ENCODE measurements at places on chromosomes 5 and 9.

- DNase-seq, result no peak
These were observed 165.0 kb downstream of the DROSHA start for GRCh38 chr5:31366941-31367340.

- no peak for DNase-seq
These were observed 60.0 kb downstream of the C9orf50 start for GRCh38 chr9:129560881-129561306.

DNA sequence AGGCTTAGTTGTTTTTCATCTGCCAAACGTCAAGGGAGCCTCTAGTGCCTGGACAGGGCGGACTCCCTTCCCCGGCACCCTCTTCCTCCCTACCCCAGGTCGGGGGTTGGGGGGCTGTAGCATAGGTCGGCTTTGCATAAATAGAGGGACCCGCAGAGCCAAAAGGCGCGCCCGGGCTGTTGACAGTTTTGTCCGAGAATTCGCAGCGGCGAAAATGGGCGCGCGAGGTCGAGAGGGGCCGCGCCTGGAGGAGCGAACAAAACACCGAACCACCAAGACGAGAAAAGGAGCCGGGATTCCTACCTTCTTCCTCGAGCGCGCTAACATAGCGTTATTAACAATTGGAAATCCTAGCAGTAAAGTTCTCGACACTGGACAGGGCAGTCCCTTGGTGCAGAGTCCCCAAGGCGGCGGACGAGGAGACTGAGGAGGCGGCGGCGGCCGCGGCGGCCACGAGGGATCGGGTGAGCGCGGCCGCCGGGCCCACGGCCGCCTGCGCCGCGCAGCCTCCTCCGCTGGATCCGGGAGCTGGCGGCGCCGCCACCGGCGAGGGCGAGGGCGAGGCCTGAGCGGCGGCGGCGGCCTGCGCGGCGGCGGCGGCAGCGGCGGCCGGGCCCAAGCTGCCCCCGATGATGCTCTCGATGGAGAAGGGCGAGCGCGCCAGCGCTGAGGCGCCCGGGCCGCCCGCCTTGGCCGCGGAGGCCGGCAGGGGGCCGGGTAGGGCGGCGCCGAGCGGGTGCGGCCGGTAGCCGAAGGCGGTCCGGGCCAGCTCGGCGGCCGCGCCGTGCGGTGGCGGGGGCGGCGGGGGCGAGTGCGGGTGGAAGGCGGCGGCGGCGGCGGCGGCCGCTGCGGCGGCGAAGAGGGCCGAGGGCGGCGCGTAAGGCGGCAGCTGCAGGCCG, 1.7 kb downstream of the FOXD1 start:
- no peak for DNase-seq

GRCh38 chr9:72038408-72038807, 22.0 kb downstream of the C9orf57 start:
- no peak for DNase-seq

DNA sequence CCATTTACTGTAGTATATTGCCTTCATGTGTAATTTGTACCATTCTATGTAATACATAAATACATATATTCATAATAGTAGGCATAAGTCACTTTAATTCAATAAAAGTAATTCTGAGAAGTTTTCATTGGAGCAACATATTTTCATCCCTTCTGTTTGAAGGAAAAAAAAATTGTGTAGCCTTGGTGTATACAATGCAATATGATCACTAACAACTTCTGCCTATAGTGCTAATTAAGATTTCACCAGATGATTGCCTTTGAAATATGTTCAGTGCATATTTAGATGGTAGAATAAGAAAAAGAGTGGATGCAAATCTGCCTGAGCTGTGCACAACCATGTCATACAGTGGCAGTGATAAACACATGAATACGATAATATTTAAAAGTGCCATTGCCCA, 996.8 kb downstream of the EFNA5 start:
- DNase-seq, result no peak

DNA sequence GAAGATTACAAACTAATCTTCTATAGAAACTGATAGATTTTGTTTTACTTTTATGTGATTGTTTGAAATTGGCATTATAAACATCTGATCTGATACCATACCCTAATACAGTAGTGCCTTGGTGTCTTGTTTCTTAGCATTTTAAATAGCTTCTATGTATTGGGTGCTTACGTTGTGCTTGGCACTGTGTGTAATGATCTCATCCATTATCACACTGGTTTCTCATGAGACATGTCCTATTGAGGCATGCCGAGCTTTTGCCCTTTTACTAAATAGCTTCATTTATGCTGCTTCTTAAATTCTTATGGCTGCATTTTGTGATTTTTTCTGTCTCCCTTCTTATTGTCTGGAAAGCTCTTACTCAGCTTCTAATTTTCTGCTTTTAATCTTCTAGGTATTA, 48.2 kb upstream of the TLR4 start:
- DNase-seq, result no peak

DNA sequence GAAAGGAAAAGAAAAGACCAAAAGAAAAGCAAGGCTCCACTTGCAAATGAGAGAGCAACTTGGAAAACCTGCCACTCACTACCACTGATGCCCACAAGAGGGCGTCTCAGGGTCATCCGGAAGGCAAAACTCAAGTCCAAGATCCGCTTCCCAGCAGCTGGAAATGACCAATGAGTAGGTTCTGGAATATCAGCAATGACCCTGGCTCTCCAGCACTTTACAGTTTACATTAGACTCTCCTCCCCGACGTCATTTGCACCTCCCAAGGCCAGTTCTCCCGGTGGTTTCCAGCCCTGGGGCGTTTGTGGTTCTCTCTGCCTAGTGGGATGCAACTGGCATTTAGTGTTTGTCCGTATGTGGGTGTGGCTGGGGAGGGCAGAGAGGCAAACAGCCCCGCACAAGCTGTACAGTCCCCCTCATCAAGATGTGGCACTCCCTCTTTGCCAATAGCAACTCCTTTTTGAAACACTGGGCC, 193.8 kb upstream of the ZNF618 start:
- peak; percentile 33 for DNase-seq

- DNase-seq, result no peak
These were observed 5.7 kb downstream of the NEURL1B start for GRCh38 chr5:172646716-172647285.

DNA sequence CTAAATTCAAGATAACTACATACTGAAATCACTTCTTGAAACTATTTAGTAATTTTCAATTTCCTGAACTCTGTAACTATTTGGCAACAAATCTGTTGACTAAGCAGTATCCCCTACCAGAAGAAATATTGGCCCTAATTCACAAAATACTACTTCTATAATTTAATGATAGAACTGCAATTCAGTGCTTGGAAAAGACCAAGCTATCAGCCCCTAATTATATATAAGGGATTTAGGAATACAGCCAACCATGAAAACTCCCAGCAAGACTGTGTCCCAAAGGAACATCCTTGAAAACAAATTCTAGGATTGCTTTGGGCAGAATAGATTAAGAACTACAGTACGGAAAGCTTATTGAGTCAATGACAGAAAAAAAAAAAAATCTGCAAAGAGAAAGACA, 169.2 kb downstream of the RAB3C start:
- DNase-seq, result no peak

GRCh38 chr5:67880876-67881275, 334.7 kb upstream of the PIK3R1 start:
- DNase-seq, result no peak

- no peak for DNase-seq
These were observed 159.8 kb downstream of the PALM2AKAP2 start for GRCh38 chr9:109939698-109940342.

DNA sequence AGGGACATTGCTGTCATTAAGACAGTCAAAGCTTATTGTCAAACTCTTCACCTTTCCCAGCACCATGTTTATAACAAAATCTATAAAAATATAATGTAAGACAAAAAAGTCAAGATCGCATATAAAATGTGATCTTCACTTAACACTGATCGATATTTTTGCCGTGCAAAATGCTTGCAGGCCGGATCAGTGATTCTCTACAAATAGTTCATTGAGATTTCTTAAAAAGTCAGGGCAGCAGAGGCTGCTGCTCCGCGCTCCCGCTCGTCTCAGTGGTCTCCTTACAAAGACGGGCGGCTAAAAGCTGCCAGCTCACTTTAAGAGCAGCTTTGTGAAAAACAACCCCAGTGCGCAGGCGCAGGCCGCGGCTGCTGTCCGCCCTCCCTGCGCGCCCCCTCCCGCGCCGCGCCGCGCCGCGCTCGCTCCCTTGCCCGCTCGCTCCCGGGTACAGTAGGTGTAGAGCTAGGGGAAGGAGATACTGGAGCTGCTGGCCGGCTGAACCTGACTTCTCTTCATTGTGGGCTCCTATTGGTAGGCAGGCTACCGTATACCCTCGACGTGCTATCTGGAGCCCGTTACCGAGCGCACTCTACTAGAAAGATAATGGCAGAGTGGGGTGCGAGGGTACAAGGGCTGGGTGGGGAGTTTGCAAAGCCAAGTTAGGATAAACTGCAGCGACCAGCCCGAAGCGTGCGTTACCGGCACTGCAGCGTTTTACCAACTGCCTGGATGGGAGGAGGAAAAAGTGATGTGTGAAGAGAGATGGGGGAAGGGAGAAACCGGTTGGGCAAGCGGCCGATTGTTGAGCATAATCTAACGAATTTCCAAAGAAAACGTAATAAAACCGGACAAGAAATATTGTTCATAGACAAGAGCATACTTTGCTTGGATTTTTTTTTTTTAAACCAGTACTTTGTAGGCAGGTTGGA, at the start of gene ARRDC3:
Gene ARRDC3 (minus strand): TSS at position 291 of the 929 bp plus-strand sequence. CDS start 225 bp downstream, at position 66.
- DNase-seq, result peak; percentile 95

- DNase-seq, result no peak
These were observed 19.8 kb upstream of the MRNIP start for GRCh38 chr5:179878222-179879002.

DNA sequence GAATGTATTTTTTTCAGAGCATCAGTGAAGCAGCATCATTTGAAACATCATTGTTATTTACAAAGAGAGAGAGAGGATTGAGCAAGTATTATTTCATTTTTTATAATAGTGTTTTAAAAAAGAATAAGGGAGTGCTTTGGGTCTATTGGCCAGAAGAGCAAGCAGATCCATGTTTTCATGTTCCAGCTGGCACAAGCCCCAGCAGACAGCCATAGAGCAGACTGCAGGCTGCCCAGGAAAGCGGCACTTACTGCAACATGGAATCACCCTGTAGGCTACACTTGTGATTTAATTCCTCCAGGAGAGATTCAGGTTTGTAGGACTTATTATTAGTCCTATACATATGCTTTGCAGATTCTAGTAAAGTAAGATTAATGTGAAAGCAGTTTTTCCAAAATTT, 407.0 kb upstream of the GRAMD2B start:
- no peak for DNase-seq

DNA sequence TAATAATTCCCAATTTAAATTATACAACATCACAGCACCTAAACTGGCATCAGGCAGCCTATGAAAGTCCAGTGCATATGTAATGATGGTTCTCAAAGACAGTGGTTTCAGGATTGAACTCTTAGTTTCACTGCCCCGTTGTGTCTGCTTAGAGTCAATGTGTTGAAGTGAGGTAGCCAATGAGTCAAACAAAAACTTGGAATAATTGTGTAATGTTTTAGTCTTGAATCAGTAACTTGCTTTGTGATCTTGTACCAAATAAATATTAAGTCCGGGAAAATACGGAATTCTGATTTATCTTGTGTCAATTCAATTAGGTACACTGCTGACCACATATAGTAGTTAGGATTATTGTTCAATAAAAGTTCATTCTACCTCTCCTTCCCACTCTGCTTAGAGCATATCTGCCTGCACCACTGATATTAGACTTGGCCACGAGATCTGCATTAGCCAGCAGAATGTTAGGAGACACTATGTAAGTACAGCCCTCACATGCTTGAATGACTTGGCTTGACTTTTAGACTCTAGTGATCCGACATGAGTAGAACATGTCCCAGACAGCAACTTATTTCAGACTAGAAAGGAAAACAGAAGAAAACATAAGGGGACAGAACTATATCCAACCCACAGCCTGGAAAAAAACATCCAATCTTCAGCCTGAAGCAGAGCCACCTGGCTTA, 441.5 kb upstream of the PTGER4 start:
- DNase-seq, result no peak

DNA sequence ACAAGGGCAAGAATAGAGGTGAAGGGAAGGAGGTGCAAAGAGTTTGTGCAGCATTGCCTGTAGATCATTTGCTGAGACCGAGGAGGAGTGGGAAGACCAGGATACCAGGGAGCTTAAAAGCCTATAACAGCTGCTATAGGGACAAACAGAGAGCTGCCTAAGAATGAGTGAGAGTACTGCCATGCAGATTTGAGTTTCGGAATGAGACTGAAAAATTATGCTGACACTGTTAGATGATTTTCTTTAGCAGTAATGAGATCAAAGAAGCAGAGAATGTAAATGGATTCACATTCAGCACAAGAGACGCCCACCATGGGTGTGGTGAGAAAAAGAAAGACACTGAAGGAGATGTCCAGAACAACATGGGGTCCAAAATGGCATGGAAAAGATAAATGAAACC, 69.7 kb downstream of the EPB41L4A start:
- no peak for DNase-seq

DNA sequence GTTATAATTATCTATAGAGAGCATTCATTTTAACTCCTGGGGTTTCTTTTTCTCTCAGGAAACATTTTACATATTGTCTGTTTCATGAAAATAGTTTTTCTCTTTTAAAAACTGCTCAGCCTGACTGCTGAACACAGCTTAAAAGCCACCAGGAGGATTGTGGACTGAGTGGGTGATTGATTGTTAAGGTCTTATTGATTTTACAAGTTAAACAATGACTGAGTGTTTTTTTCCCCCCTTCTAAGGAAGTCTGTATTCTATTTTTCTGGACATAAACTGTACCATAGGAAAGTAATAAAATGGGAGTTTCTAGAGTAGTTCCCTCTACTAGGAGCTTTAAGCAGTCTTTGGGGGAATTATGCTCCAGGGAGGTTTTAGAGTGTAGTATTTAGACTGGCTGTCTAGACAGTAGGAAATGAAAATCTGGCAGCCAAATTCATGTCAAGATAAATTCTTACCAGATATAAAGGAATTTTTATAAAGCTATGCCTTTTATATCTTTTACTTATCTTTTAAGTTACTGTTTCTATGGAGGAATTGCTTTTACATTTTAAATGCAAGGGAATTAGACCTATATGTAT, 463.9 kb downstream of the PRR16 start:
- DNase-seq, result no peak

DNA sequence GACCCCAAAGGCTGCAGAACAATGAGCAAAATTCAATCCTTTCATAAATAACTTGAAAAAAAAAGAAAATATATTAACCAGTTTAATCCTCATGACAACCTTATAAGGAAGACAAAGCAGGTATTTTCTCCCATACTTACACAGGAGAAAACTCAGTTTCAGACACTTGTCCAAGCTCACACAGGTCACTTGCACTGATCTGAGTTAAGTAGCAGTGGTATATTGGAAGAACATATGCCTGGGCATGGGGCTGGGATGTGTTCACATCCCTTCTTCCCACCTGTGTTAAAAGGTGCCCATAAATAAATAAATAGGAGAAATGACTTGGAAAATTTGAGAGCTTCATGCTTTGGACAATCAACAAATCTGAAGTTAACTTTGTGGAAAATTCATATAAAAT, 63.5 kb upstream of the SELENOP start:
- no peak for DNase-seq

GRCh38 chr5:149948993-149949392, 4.4 kb upstream of the PDE6A start:
- no peak for DNase-seq

GRCh38 chr9:21001581-21001980, 29.9 kb downstream of the HACD4 start:
- DNase-seq, result no peak

- DNase-seq, result no peak
These were observed 1.0 kb downstream of the DOCK8 start for GRCh38 chr9:215631-216155.

- DNase-seq, result no peak
These were observed 291.8 kb downstream of the CDH10 start for GRCh38 chr5:24353016-24353415.

Data from stimulated activated CD4-positive, alpha-beta T cell treated with anti-CD3 and anti-CD28 coated beads, Interleukin-4, amount 100 ng/mL, for 24 hours (primary cell).